ENCODE measurements at places on chromosomes 3 and 15.
A peak's percentile ranks its signal among the peaks of the same experiment; 100 is the strongest.

GRCh38 chr3:32436816-32437189 is 45.1 kb downstream of the CMTM7 start:
- DNase-seq, result no peak

DNA sequence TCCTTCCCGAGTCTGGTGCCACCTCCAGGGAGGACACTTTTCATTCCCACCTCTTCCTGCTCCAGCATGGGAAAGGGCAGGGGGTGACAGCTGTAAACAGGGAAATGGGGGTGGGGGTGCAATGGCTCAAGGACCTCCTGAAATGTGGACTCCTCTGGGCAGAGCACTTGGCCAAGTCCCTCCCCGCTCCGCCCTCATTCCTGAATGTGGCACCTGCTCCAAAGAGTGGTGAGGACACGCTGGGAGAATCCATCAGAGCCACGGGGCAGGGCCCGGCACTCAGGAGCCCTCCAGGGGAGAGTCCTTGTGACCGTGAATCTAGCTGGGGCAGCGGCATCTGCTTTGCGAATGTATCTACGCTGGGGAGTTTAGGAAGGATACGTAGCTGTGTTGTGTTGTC is 11.1 kb upstream of the LINGO1 start:
- DNase-seq, result no peak

- no peak for DNase-seq
Observed at GRCh38 chr15:86526938-86527690, 447.4 kb downstream of the AGBL1 start.

- no peak for DNase-seq
Observed at GRCh38 chr3:107227091-107227490, 150.1 kb upstream of the CCDC54 start.

DNA sequence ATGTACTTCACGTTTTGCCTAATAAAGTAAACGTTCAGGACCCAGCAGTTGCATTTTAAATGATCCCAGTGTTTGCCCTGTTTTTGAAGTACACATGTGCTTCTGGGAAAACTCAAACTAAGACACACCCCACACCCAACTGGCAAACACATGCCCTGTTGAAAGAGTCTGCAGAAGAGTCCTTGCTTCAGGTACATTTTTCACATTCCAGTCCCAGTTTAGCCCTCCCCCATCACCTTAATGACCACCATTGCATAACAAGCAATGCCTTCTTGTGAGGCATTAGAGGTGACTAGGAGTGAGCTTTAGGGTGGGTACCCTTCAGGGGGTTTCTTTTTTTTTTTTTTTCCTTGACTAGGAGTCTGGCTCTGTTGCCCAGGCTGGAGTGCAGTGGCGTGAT is 322.3 kb downstream of the CNTN4 start:
- no peak for DNase-seq

DNA sequence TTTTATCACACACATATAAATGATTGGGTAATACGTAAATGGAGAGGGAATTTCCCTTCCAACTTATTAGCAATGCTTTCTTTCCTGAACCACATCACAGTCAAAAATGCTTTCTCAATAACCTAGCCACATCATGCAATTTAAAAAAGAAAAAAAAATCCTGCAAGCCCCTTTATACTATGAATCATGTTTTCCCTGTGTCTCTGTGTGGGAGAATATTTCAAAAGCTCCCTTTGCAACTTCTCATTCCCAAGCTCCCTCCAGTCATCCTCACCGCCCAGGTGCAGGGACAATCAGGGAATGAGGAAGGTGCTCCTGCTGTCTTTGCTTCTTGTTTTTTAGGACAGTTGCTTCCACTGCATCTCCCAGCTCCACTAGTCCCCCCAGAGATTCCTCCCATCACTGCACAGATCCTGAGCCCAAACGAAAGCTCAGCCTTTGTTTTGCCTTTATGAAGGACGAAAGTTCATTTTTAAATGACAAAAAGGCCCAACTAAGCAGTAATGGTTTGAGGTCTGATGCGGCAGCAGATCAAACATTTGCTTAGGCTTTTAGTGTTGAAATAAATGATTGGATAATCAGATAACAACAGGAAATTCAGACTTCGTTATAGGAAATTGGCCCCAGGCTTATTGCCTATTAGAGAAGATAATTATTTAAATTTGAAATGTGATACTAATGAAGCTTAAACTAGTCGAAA is 47.8 kb upstream of the ADGRG7 start:
- DNase-seq, result peak; percentile 57

GRCh38 chr15:73323956-73324355 is 44.8 kb downstream of the HCN4 start:
- no peak for DNase-seq
